ENCODE measurements at places on chromosomes 2 and 18.

- DNase-seq = peak; percentile 63
Measured at GRCh38 chr2:109217362-109218086, 88.5 kb downstream of the SH3RF3 start.

DNA sequence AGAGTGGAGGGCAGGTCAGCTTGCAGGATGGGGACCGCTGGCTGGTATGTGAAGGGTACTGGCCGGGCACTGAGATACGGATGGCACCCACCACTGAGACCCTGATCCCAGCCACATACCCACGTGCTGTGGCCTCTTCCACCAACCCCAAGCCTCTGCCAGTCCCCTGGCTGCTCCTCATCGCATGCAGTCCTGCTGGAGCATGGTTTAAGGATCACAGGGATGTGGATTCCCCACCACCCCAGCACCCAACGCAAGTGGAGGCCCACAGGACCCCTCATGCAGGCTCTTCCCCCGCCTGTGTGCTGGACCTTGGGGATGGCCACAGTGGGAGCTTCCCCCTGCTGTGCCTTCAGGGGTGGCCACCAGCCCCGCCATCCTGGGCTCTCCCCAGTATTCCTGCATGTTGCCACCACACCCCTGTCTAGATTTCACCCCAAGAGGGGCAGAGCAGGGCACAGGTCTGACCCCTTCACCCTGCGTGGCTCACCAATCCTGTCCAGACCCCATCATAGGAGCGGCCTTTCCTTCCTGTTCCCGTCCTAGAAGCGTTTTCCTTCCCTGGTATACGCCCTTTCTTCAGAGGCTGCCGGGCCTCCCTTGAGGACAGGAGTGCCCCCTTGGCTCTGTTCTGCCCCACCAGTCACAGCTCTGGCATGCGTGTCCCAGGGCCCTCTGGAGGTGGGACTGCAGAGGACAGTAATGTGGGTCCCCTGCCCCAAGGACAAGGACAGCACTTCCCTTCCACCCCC is 18.3 kb downstream of the MLPH start:
- DNase-seq = no peak

- no peak for DNase-seq
Measured at GRCh38 chr2:197197895-197198311, 112.7 kb downstream of the ANKRD44 start.

- DNase-seq = no peak
Measured at GRCh38 chr2:227562581-227562980, 36.1 kb upstream of the SCYGR2 start.

GRCh38 chr2:155099784-155100183 is 401.3 kb downstream of the KCNJ3 start:
- no peak for DNase-seq

DNA sequence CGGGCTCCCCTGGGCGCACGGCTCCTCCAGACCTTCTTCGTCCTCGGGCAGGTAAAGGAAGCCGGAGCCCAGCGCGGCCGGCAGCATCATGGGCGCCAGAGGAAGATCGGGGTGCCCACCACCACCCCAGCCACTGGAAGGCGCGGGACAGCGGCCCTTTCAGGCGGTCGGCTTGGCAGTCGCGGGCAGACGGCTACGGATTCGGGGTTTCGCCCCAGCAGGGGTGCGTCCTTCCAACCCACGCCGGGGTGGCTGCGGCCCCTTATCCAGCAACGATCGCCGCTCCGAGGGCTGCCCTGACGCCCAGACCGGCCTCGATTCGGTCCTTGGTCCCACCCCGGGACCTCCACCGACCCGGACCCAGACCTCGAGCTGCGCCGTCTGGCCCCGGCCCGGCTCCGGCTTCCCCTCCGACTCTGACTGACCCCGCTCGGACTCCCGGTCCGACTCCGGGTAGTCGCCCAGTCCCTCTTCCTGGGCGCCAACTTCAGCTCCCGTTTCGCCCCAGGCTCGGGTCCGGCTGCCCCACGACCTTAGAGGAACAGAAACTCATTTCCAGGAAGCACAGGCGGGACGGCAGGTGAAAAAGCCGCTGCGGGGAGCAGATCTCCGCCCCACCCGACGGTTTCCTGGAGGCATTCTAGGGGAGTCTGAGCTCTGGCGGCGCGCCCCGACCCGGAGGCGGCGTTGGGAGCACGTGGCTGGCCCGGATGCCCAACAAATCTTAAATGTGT is 30.2 kb upstream of the SSB start:
- peak; percentile 25 for DNase-seq

GRCh38 chr18:69870736-69871135 is 76.9 kb downstream of the CD226 start:
- no peak for DNase-seq
